ENCODE measurements at places on chromosomes 13 and 19. TPM values are rescaled to one million over a fixed set of nuclear protein-coding genes. Genes with fewer than 3 reads are reported as not detected.

Gene C19orf73
- 0.63 TPM for total RNA-seq

Gene CILP2
- total RNA-seq: under 0.01 TPM

Gene ZNF571
- 2.1 TPM for total RNA-seq

Gene KLK13
- total RNA-seq: not detected

Gene IGFL3
- total RNA-seq: not detected

Gene PLK5
- not detected for total RNA-seq

Gene BST2
- total RNA-seq: 110 TPM

Gene AMH
- 0.18 TPM for total RNA-seq

Gene ATP13A1
- 30.7 TPM for total RNA-seq

Gene CUL4A
- 106 TPM for total RNA-seq

Gene LMTK3
- total RNA-seq: under 0.01 TPM

Gene TIMM44
- 58.5 TPM for total RNA-seq

Gene LILRA1
- not detected for total RNA-seq

Gene CFAP97D2
- total RNA-seq: not detected

Gene GPX4
- total RNA-seq: 429 TPM

Gene MAP4K1
- total RNA-seq: not detected

Gene ZNF415
- total RNA-seq: 3.9 TPM

Gene LCP1
- under 0.01 TPM for total RNA-seq

Gene GPR180
- total RNA-seq: 8.8 TPM

Gene WDR88
- total RNA-seq: not detected

Gene KANK3
- total RNA-seq: 19.3 TPM

Gene LGALS7B
- not detected for total RNA-seq

Gene PCDH9
- 4.5 TPM for total RNA-seq

Gene C19orf18
- total RNA-seq: 0.09 TPM

Gene DPF1
- total RNA-seq: 1.3 TPM

Gene ADAMTS10
- total RNA-seq: 2.2 TPM

Gene FREM2
- total RNA-seq: under 0.01 TPM

Gene FFAR1
- not detected for total RNA-seq

Measured in endothelial cell of coronary artery (primary cell).